ENCODE measurements at places on chromosomes 1 and 21. TPM values are rescaled to one million over a fixed set of nuclear protein-coding genes. Genes with fewer than 3 reads are reported as not detected.

- no peaks in the 10 kb centered on the region for H3K27me3 ChIP-seq
- no peaks in the 10 kb centered on the region for H3K4me1 ChIP-seq
- DNase-seq = no peak
- no peaks in the 10 kb centered on the region for H3K36me3 ChIP-seq
- H3K4me3 ChIP-seq = no peak overlapping the region
These were observed 10.8 kb downstream of the COQ8A start for GRCh38 chr1:226950871-226951270.

DNA sequence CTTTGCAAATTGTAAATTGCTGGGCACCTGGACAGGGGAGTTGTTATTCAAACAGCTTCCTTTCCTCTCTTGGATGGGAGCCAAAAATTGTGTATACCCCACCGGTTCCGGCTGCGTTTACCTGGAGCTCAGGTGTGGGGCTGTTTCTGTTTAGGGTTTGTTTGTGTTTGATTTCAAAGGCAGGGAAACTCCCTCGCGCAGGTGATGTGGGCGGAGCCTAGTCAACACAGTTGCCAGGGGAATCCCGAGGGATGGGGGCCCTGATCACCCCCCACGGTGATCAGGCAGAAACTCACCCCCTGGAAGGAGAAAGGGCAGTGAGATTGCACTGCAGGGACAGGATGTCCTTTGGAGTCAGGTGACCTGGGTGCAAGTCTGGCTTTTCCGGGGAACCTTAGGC is 28.3 kb downstream of the CDCP2 start:
- H3K4me1 ChIP-seq = peaks cover 3% of the 10 kb centered on the region
- DNase-seq = no peak
- no peaks in the 10 kb centered on the region for H3K27me3 ChIP-seq
- H3K27ac ChIP-seq = no peak overlapping the region

DNA sequence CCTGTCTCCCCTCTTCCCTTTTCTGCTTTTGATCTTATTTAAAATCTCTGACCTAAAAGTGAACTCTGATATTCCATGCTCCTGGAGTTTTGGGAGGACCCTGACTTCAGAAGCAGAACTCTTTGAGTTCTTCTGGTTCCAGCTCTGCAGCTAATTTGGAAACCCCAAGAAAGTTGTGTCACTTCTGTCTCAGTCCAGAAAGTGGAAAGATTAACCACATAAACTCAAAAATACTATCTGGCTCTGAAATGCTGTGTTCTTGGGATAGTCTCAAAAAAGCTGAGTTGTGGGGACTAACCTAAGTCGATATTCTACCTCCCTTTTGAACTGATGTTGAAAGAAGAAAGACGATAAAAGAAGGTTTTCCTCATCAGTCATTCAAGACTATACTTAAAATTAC is 59.8 kb downstream of the ITPKB start:
- peaks cover 13% of the 10 kb centered on the region for H3K4me1 ChIP-seq
- H3K36me3 ChIP-seq = no peaks in the 10 kb centered on the region
- no peaks in the 10 kb centered on the region for H3K27me3 ChIP-seq

- no peak overlapping the region for H3K4me3 ChIP-seq
- no peaks in the 10 kb centered on the region for H3K4me1 ChIP-seq
- no peak for DNase-seq
- no peaks in the 10 kb centered on the region for H3K36me3 ChIP-seq
These were observed 167.9 kb downstream of the TNFSF18 start for GRCh38 chr1:172882791-172883386.

DNA sequence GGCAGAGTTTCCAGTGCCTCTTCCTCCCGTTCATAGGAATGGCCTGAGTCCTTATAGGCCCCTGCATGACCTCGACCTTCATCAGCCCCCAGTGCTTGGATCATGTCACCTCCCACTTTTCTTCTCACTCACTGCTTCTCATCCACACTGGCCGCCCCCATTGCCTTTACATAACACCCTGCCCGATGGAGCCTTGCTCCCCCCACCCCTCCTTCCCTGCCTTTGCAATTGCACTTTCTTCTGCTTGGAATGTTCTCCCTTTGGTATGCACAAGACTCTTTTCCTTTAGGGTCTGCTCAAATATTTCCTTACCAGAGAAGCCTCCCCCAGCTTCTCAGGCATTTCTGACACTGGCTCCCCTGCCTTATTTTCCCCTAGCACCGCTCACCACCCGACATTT is 125.2 kb upstream of the KCNJ6 start:
- no peak overlapping the region for H3K4me3 ChIP-seq
- H3K4me1 ChIP-seq = no peaks in the 10 kb centered on the region
- DNase-seq = no peak
- H3K27ac ChIP-seq = no peak overlapping the region
- H3K36me3 ChIP-seq = no peaks in the 10 kb centered on the region

GRCh38 chr1:63512584-63512983 is 10.4 kb downstream of the ITGB3BP start:
- no peaks in the 10 kb centered on the region for H3K27me3 ChIP-seq
- H3K4me1 ChIP-seq = no peaks in the 10 kb centered on the region
- peaks cover 4% of the 10 kb centered on the region for H3K36me3 ChIP-seq
- H3K4me3 ChIP-seq = no peak overlapping the region

GRCh38 chr21:35048706-35049617 is at the start of gene RUNX1:
Gene RUNX1, minus strand, starts transcription at chr21:35049302.
- peak within 1 kb of the TSS; percentile 81 for H3K27ac ChIP-seq
- peaks cover 46% of the 10 kb centered on the region for H3K4me1 ChIP-seq
- peak within 1 kb of the TSS; percentile 54 for H3K4me3 ChIP-seq
- no peaks in the 10 kb centered on the region for H3K36me3 ChIP-seq
- no peaks in the 10 kb centered on the region for H3K27me3 ChIP-seq

GRCh38 chr1:47403321-47403910 is 12.7 kb upstream of the FOXE3 start:
- H3K27me3 ChIP-seq = no peaks in the 10 kb centered on the region
- no peak for DNase-seq
- no peak overlapping the region for H3K27ac ChIP-seq
- H3K4me3 ChIP-seq = no peak overlapping the region

DNA sequence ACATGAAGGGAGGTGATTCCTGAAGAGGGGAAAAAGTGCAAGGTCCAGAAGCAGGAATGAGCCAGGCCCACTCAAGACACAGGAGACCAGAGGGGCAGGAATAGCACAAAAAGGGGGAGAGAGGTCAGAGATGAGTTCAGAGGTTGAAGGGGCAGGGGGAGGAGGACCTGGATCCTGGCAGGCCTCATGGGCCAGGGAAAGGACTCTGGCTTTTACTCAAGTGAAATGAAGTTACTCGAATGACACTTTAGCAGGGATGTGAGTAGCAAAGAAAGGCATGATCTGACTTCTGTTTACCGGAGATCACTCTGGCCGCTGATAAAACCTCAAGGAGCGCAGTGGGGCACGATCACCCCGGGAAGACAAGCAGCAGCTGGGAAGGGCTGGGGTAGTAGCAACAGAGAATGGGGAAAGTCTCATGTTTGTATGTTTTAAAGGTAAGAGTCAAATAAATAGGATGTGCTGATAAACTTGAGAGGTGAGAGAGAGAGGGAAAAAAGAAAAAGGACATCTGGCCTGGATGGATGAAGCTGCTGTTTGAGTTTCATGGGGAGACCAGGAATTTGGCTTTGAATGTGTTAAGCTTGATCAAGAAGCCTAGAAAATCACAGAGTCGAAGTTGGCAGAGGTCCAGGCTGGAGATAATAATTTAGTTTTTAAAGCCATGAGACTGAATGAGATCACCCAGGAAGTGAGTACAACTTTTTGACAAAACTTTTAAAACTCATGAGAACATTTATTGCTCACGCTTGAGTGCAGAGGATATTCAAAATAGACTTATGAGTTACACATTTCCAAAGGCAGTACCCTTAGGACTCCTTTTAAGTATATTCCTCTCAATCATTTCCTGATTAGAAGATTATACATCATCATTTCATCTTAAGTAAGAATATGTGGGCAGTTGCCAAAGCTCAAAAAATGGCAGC is 156.0 kb downstream of the RERE start:
- peak; percentile 81 for DNase-seq
- H3K36me3 ChIP-seq = no peaks in the 10 kb centered on the region
- peak overlapping the region; percentile 95 for H3K27ac ChIP-seq
- no peaks in the 10 kb centered on the region for H3K27me3 ChIP-seq
- H3K4me1 ChIP-seq = peaks cover 15% of the 10 kb centered on the region

DNA sequence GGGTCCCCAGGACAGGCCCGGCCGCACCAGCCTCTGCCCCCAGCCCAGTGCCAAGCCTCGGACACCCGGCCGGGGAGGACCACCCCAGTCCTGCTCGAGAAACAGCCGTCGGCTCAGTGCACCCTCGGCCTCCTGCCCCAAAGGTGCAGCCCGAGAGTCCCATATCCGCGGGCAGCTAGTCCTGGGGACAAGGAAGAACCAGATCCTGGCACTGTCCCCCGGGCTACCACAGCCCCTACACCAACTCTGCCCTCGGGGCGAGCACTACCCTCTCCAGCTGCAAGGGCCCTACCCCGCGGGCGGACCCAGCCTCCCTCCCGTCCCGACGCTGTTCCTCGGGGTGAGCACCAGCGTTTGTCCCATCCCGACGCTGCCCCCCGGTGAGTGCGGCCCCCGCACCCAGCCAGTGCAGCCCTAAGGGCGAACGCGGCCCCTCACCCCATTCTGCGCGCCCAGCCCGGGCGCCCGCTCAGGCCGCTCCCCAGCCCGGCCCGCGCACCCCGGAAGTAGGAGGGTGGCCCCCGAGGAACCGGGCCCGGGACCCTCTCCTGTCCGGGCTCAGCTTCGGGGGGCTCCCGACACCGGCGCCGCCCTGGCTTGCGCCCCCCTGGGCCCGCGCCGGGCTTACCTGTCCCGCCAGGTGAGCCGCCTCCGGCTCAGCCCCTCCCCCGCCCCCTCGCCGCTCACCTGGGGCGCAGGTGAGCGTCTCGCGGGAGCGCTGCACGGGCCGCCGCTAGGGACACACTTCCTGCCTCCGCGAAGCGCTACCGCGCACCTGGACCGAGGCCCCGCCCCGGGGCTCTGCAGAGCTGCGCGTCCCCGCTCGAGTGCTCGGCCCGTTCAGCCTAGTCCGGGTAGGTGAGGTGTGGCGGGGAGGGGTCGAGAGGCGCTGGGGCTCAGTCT is at the start of gene KDF1:
KDF1 (minus strand) TSS at position 747 of the 903 bp plus-strand sequence. CDS start 8,088 bp downstream, outside the sequence.
- peaks cover 16% of the 10 kb centered on the region for H3K27me3 ChIP-seq
- DNase-seq = no peak
- peaks cover 5% of the 10 kb centered on the region for H3K4me1 ChIP-seq
- H3K36me3 ChIP-seq = no peaks in the 10 kb centered on the region
- H3K27ac ChIP-seq = no peak within 1 kb of the TSS
- H3K4me3 ChIP-seq = peak within 1 kb of the TSS; percentile 46

GRCh38 chr1:14794906-14795305 is 196.4 kb downstream of the KAZN start:
- DNase-seq = no peak
- no peaks in the 10 kb centered on the region for H3K27me3 ChIP-seq
- no peaks in the 10 kb centered on the region for H3K4me1 ChIP-seq
- H3K27ac ChIP-seq = no peak overlapping the region

DNA sequence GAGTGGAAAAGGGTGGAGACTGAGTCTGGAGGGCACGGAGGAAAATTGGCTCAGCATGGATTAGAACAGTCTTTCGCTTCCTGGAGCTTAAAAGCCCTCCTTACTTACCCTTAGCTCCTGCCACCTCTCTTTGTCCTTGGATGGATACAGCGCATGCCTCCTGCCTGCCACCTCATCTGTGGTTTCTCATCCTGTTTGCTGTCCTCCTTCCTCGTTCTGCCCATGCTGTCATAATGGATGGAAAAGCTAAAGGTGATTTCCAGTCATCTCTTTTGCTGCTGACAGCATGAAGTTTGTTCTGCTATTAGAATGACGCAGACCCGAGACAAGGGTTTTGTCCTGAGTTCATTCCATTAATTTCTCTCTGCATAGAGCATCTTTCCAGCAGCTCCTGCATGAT is 425.9 kb downstream of the KIF26B start:
- no peak for DNase-seq
- H3K4me1 ChIP-seq = no peaks in the 10 kb centered on the region
- no peak overlapping the region for H3K27ac ChIP-seq
- no peaks in the 10 kb centered on the region for H3K27me3 ChIP-seq
- H3K36me3 ChIP-seq = no peaks in the 10 kb centered on the region

GRCh38 chr1:209232759-209233158 is 350.8 kb upstream of the CAMK1G start:
- no peaks in the 10 kb centered on the region for H3K27me3 ChIP-seq
- no peak overlapping the region for H3K27ac ChIP-seq
- no peak for DNase-seq

DNA sequence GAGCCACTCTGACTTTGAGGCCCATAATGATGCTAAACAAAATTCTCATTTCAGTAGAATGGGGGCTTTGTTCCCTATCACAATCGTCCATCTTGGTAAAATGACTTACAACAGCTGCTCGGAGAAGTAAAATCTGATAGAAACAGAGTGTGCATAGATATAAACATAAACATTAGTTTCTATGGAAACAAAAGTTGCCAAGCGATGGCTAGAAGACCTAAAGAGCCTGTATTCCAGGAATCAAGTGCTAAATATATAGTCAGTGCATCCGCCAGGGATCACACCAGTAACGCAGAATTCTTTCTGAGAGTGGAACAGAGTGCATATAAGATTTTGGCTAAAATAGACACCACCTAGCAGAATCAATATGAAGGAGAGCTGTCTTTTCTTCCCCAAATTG is 91.2 kb upstream of the KAZN start:
- no peaks in the 10 kb centered on the region for H3K27me3 ChIP-seq
- H3K4me3 ChIP-seq = no peak overlapping the region
- no peak for DNase-seq
- no peaks in the 10 kb centered on the region for H3K36me3 ChIP-seq
- no peak overlapping the region for H3K27ac ChIP-seq

- no peak for DNase-seq
- H3K36me3 ChIP-seq = no peaks in the 10 kb centered on the region
- H3K27ac ChIP-seq = no peak overlapping the region
- no peaks in the 10 kb centered on the region for H3K27me3 ChIP-seq
- H3K4me3 ChIP-seq = no peak overlapping the region
- H3K4me1 ChIP-seq = peaks cover 22% of the 10 kb centered on the region
These were observed 97.4 kb upstream of the IPO9 start for GRCh38 chr1:201731592-201731991.

DNA sequence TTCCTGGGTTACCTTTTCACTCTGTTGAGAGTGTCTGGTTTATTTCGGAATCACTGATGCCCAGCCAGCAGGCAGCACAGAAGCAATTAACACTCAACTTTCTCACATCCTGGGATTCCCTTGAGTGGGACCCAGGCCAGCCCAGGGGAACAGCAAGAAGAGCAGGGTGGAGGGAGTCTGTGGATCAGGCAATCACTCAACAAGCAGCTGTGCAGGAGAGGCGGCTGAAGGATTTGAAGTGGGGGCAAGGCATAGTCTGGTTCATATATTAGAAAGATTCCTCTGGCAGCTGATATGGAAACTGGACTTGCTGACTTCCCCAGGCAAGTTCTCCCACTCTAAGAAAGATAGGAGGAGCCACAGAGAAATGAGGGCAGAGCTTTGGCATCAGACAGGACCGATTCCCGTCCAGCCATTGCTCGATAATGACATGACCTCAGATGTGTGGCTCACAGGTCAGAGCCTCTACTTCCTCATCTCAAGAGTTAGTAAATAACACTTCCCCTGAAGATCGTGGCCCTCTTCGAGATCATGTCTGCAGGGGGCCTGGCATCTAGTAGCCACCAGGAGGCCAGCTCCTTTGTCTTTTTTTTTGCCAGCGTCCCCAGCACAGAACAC is 12.4 kb downstream of the EPHA8 start:
- no peak overlapping the region for H3K4me3 ChIP-seq
- no peaks in the 10 kb centered on the region for H3K4me1 ChIP-seq
- no peaks in the 10 kb centered on the region for H3K27me3 ChIP-seq
- no peak for DNase-seq
- no peaks in the 10 kb centered on the region for H3K36me3 ChIP-seq
- no peak overlapping the region for H3K27ac ChIP-seq

Gene EDN2
- not detected for total RNA-seq

Gene ZBTB18
- total RNA-seq = 7.1 TPM

Gene LAPTM5
- total RNA-seq = 56.1 TPM

Gene FCGR1A
- 28.0 TPM for total RNA-seq

Gene OPTC
- not detected for total RNA-seq

Gene GABRD
- not detected for total RNA-seq

Gene RGS13
- total RNA-seq = not detected

Data from ascending aorta (tissue), 2 donors.